ENCODE measurements at places on chromosomes 7 and 10.

GRCh38 chr7:51249991-51250390, 66.6 kb downstream of the COBL start:
- peaks cover 14% of the 10 kb centered on the region for H3K27me3 ChIP-seq
- no peak overlapping the region for H3K4me3 ChIP-seq
- DNase-seq = no peak

- DNase-seq = no peak
- H3K36me3 ChIP-seq = no peaks in the 10 kb centered on the region
- H3K27me3 ChIP-seq = no peaks in the 10 kb centered on the region
- H3K4me3 ChIP-seq = no peak overlapping the region
- H3K27ac ChIP-seq = no peak overlapping the region
Measured at GRCh38 chr7:90758933-90759562, 162.9 kb downstream of the CDK14 start.

DNA sequence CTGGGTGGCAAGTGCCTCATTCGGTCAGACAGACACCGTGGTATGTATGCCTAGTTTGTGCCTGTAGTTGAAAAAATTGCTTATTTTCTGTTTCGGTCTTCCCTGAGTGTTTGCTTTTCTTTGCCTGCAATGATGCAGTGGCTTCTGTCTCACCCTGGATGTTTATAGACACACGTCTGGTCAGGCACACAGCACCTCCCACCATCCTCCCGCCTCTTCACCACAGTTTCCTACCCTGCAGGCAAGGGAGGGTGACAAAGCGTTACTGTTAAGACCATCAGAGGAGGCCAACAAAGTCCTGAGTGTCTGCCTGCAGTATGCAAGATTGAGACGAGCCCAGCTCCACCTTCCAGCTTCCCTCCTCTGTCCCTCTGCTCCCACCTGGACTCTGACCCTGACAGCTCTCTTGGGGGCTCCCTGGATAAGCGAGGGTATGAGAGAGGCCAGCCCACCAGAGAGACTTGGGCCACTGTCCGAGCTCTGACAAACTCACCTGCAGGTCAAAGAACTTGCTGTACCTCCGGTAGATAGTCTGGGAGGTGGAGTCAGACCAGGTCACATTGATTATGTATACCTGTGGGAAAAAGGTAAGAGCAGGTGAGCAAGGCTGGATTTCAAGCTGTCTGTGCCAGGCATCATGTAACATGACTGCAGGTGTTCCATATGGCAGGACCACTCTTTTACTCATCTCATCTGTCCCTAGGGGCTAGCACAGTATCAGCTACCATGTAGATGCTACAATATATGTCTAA, 54.4 kb downstream of the SH3PXD2A start:
- H3K36me3 ChIP-seq = no peaks in the 10 kb centered on the region
- peaks cover 21% of the 10 kb centered on the region for H3K4me1 ChIP-seq
- H3K27me3 ChIP-seq = no peaks in the 10 kb centered on the region
- H3K4me3 ChIP-seq = peak overlapping the region; percentile 47

DNA sequence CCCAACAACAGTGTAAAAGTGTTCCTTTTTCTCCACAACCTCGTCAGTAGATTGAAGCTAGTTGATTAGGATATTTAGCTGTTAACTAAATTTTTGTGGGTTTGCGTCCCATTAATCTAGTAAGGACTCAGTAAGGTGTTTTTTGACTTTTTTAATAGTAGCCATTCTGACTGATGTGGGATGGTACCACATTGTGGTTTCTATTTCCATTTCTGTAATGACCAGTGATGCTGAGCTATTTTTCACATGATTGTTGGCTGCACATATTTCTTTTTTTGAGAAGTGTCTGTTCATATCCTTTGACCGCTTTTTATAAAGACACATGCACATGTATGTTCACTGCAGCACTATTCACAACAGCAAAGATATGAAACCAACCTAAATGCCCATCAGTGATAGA, 5.6 kb upstream of the LRRN3 start:
- H3K27me3 ChIP-seq = no peaks in the 10 kb centered on the region
- DNase-seq = no peak
- no peak overlapping the region for H3K27ac ChIP-seq
- H3K4me3 ChIP-seq = no peak overlapping the region
- H3K4me1 ChIP-seq = peaks cover 32% of the 10 kb centered on the region

GRCh38 chr10:79322616-79323543, 24.4 kb upstream of the PPIF start:
- H3K4me1 ChIP-seq = peaks cover 42% of the 10 kb centered on the region
- DNase-seq = peak; percentile 71
- peak overlapping the region; percentile 96 for H3K27ac ChIP-seq
- peaks cover 10% of the 10 kb centered on the region for H3K36me3 ChIP-seq
- peak overlapping the region; percentile 69 for H3K4me3 ChIP-seq
- no peaks in the 10 kb centered on the region for H3K27me3 ChIP-seq

GRCh38 chr7:148107443-148108127, 483.0 kb upstream of the C7orf33 start:
- DNase-seq = no peak
- no peaks in the 10 kb centered on the region for H3K27me3 ChIP-seq
- no peak overlapping the region for H3K4me3 ChIP-seq
- no peaks in the 10 kb centered on the region for H3K36me3 ChIP-seq

DNA sequence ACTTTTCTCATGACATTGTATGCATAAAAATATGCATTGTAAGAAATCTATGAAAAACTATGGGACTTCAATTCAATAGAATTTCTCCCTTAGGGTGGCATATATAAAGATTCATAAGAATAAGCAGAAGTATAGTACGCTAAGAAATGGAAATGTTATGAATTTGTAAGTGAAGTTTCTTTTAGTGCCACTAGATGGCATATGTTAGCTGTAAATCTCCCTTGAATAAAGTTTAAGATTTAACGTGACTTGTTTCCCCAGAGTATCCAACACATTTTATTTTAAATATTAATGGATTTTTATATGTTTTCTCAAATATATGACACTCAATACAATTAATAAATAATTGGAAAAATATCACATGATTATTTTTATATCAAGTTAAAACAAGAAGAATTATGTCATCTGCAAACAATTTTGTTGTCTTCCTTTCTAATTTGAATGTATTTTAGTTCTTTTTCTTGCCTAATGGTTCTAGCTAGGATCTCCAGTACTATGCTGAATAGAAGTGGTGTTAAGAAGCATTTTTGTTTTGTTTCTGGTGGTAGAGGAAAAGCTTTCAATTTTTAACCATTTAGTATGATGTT, 287.2 kb downstream of the HGF start:
- no peak overlapping the region for H3K4me3 ChIP-seq
- H3K36me3 ChIP-seq = no peaks in the 10 kb centered on the region
- no peaks in the 10 kb centered on the region for H3K4me1 ChIP-seq
- no peaks in the 10 kb centered on the region for H3K27me3 ChIP-seq
- DNase-seq = no peak

DNA sequence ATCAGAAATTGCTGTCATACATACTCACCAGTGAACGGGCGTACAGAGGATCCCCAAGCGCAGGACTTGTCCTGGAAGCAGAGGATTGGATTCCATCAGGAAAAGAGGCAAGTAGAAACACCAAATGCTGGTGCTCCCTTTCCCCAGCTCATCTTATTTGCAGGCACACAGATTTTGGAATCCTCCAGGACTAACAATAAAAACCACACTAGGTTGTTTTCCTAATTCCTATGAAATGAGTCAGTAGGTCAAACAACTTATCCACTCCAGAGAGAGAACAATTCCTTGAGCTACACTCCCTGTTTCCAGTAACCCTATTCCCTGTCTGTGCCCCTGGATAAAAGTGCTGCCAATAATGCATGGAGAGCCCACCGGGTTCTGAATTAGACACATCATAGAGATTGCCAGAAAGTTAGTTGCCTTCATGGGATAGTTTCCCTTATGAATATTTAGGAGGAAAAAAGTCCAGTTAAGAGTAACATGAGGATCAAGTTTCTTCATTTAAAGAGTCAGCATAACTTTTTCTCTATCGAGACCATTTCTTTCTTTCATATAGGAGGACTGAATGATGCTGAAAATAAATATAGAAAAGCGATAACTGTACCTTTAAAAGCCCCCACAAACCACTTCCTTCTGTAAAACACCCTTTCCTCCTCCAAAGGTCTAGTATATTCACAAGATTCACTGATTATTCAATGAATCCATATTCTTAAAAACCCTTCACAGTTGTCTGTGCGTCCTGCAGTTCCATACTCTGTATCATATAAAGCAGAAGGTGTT, 178.3 kb upstream of the KLF14 start:
- H3K27me3 ChIP-seq = no peaks in the 10 kb centered on the region
- peaks cover 89% of the 10 kb centered on the region for H3K4me1 ChIP-seq
- no peak for DNase-seq
- H3K36me3 ChIP-seq = peaks cover 61% of the 10 kb centered on the region

Measured in central memory CD8-positive, alpha-beta T cell (primary cell).